ENCODE measurements at places on chromosomes 7 and 10.

- DNase-seq = no peak
These were observed 443.4 kb upstream of the ANKRD30A start for GRCh38 chr10:36681751-36682632.

DNA sequence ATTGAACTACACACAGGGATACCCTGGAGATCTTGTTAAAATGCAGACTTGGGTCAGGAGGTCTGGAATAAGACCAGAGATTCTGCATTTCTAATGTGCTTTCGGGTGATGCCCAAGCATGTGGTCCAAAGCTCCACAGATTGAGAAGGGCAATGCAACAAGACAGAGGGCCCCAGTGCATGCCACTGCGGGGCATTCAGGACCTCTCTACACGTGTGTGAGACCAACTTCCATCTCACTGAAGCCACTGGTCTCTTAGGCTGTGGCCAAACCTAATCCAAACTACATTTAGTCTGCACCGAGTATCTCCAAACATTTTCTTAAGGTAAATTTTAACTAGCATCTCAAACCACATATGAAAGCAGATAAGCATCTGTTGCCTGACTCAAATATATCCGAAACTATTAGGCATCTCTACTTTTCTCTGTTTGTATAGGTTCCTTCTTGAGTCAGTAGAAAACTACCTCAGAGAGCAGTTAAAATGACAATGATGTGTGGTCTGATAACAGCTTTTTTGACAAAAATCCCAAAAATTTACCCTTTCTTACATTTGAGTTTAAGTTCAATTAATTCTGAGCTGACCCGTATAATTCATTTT is 107.5 kb downstream of the ELMO1 start:
- no peak for DNase-seq

- DNase-seq = no peak
These were observed 39.1 kb downstream of the TASOR2 start for GRCh38 chr10:5723692-5724091.

GRCh38 chr7:88310956-88311674 is 4.4 kb upstream of the STEAP4 start:
- no peak for DNase-seq

- DNase-seq = no peak
These were observed 94.8 kb downstream of the CALN1 start for GRCh38 chr7:72317341-72317740.

DNA sequence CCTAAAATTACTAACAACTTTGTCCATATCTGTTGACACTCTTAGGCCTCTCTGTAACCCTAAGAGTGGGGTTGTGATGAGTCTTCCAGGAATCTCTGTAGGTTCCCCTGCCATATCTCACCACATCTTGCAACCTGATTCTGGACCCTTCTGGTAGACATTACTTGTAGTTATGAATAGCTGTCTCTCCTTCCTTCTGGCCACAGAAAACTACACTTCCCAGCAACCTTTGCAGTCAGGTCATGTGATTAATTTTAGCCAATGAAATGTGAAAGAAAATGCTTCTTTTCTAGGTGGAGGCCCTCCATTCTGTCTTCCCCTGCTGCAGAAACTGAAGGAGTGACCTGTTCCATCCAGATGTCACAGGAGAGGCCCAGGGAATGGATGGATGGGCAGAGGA is 147.6 kb upstream of the AOAH start:
- no peak for DNase-seq

- DNase-seq = no peak
These were observed 380.7 kb downstream of the RPS24 start for GRCh38 chr10:78414380-78414779.

DNA sequence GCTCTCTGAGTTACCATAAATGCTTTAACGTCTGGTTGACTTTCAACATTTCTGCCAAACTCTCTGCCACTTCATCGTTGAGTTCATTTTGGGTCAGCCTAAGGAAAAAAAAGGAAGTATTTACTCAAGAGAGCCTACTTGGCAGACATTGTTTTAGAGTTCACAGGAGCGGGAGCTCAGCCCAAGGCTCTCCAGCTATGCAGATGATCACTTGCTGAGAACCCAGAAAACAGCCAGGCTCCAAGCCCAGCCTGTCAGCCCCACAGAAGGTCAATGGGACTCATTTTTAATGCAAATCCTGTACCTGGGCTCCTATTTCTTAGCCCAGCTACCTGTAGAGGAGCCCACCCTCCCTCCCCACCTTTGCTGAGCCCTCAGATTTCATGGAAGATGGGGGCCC is 45.5 kb downstream of the NOD1 start:
- peak; percentile 86 for DNase-seq

- no peak for DNase-seq
These were observed 5.7 kb downstream of the ZNF92 start for GRCh38 chr7:65379318-65379717.

DNA sequence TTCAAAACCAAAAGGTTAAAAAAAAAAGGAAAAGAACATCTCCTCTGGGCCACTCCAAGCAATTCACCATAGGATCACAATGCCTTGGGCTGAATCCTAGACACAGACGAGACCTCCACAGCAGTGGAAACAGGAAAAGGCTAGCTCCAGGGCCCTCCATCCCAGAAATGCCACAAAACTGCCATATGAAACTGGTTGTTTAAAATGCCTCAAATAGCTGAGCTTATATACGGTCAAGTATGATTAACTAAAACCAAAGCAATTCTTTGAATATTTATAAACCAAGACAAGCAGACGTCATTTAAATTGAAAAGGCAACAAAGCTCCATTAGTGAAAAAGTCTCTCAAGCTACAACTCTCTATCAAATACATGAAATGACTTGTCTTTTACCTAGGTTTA is 63.1 kb downstream of the DOCK4 start:
- DNase-seq = no peak

- no peak for DNase-seq
These were observed 45.2 kb downstream of the ELFN1 start for GRCh38 chr7:1715331-1715625.

DNA sequence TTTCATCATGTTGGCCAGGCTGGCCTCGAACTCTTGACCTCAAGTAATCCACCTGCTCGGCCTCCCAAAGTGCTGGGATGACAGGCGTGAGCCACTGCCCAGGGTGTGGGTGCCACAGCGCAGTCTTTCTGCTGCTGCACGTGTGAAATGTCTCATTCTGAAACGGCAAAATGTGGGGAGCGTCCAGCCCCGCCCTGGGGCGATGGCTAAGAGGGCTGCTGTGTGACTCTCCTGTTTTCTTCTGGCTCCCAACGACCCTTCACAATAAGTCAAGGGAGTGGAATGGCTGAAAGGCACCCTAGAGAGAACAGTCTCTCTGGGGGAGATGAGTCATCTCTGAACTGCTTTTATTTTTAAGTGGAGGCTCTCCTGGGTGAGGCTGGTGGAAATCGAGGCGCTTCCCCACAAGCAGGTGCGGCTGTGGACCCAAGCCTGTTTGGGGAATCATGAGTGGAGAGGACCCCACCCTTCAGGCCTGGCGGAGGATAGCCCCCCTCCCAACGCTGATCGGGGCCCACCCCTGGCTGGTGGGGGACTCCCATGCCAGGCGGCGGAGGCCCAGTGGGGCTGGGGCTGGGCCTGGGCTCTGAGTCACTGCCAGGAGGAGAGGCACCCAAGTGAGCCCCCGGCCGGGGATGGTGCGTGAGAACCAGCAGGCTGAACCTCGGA is 18.0 kb downstream of the ADAP1 start:
- DNase-seq = no peak

DNA sequence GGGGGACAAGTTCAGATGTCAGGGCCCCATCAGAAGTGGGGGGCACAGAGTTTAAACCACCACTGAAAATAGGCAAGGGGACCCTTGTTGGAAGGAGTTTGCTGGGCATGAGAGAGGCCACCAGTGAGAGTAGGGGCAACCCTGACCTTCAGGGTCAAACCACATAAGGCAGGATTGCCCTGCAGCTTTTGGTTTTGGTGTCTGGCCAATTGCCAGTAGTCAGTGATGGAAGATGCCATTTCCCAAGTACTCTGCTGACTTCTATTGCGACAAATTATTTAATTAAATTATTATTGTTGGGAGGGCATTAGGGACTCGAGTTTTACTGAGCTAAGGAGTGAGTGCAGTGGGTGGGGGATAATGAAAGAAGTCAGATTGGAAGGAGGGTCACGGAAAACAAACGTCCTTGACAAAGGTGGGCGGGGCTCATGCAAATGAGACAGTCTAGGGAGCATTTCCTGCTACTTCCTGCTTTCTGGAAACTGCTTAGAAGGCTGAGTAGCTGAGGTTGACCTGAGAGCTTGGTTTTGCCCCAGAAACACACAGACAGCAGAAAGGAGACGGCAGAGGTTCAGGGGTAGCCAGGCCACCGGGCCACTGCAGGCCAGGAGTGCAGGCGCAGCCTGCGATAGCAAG is 74.2 kb upstream of the ANLN start:
- DNase-seq = peak; percentile 25

DNA sequence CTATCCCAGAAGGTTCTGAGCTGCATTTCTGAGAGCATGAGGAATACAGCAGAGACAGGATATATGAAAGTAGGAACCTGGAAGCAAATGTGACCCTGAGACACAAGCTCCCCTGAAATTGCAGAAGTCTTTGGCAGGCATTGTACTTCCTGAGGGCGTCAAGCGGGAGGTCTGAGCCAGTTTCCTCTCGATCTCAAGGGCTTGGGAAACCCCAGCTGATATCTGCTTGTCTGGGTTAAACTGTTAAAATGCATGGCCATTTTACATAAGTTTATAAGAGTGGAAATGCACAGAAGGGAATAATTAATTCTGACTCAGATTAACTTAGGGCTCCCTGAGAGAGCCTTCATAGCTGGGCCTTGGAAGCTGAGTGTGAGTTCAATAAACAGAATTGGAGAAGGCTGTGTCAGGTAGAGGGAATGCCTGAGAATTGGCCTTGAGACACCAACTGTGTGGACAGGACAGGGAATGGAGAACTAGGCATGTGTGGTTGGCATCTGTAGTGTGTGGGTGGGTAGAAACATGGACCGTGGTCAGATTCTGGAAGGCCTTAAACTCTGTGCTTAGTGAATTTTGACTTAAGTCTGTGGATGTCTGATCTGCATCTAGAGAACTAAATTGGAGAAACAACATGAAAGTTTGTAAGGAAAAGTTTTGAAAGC is 53.3 kb downstream of the WIPF3 start:
- peak; percentile 66 for DNase-seq

- DNase-seq = no peak
These were observed 201.1 kb downstream of the WDR37 start for GRCh38 chr10:1257274-1257673.

GRCh38 chr10:132627666-132628531 is 90.3 kb downstream of the INPP5A start:
- no peak for DNase-seq

DNA sequence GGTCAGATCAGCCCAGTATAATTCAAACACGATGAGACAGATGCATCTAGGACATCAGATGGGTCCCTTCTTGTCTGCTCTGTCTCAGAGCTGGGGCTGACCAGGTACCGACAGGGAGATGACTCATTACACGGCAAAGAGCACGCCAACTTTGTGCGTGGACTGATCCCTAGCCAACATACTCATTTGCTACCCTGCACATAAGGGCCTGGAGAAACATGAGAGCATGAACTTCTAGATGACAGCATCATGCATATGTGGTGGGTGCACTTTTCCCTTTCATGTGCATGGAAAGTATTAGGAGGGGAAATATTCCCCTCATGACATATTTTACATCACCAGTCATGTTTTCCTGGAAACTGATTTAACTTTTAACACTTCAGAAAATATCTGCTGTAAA is 35.1 kb upstream of the NPVF start:
- DNase-seq = no peak

- DNase-seq = no peak
These were observed 98.6 kb downstream of the GRK5 start for GRCh38 chr10:119305860-119306513.

DNA sequence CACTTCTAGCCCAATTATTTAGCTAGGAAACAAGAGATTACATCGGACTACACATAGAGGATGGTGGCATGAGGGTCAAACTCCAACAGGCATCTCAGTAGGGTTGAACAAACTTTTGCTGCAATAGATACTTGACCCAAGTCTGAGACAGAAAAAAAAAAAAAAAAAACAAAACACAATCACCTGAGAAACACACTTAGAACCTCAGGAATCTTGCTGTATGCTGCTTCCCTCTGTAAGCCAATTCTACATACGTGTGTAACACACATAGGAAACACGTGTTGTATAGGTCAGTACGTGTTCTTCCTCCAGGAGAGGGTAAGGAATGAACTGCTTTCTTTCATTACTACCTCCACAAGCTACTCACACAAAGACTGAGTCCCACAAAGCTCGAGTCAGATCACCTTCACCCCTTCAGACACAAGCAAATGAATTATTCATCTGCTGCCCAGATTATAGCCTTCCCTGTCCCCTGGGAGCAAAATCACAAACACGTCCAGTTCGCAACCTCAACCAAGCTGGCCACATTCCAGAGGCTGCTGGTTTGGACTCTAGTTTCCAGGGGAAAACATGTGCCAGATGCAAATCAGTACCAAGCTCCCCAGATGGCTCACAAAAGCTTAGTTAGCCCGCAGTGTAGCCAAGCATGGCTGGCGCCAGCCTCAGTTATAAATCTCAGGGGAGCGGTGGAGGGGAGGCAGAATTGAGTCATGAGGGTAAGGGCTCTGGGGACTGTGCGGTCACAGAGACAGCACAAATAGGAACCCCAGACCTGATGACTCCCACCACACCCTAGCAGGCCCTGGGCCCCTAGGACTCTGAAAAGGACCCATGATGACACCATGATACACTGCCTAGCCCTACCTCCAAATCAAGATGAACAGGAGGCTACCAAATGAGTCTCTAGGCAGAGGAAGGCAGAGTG is 15.1 kb downstream of the PSAP start:
- DNase-seq = peak; percentile 84

DNA sequence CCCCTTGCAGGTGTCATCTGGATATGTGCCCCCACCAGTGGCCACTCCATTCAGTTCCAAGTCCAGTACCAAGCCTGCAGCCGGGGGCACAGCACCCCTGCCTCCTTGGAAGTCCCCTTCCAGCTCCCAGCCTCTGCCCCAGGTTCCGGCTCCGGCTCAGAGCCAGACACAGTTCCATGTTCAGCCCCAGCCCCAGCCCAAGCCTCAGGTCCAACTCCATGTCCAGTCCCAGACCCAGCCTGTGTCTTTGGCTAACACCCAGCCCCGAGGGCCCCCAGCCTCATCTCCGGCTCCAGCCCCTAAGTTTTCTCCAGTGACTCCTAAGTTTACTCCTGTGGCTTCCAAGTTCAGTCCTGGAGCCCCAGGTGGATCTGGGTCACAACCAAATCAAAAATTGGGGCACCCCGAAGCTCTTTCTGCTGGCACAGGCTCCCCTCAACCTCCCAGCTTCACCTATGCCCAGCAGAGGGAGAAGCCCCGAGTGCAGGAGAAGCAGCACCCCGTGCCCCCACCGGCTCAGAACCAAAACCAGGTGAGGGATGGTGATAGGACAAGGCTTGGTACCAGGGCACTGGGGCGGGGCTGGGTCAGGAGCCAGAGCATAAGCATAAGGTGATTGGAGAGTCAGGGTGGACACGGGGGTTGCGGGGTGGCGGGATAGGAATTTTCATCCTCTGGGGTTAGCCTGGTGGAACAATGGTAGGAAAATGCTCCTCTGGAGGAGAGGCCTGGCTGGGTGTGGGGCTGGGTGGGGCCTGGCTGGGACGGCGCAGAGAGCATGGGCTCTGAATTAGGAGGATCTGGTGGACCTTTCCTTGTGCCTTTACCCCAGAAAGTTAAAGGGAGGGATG is 1.9 kb downstream of the ZYX start:
- no peak for DNase-seq
